ENCODE measurements at places on chromosomes 3 and 15.

DNA sequence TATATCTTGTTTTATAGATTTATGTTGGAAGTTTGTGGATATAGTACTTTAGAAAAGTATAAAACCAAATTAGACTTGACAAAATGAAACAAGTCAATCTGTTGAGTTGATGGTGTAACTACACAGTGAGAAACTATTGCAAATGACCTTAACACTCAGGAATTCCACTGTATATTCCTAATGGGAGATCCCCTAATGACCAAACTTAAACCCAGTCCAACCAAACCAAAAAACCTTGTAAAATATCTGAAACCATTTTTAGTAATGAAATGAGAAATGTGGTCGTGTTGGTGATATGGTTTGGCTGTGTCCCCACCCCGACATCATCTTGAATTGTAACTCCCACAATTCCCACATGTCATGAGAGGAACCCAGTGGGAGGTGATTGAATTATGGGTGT lies 31.9 kb upstream of the ATP13A3 start:
- no peak for DNase-seq

DNA sequence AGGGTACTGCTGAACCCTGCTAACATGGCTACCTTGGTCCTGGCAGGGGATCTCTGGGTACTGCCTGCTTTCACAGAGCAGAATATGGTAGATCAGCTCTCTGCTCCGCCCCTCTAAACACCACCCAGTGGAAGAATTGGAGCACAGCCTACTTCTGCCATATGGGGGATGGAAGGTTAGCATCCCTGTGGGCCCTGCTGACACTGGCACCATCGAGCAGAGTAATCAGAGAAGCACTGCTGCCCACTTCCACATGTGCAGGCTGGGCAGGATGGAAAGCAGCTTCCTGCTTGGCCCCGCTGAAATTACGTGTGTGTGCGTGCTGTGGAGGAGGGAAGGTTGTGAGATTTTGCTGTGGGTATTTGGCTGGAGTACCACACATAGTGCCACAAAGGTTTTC lies 24.8 kb downstream of the CCR1 start:
- no peak for DNase-seq

DNA sequence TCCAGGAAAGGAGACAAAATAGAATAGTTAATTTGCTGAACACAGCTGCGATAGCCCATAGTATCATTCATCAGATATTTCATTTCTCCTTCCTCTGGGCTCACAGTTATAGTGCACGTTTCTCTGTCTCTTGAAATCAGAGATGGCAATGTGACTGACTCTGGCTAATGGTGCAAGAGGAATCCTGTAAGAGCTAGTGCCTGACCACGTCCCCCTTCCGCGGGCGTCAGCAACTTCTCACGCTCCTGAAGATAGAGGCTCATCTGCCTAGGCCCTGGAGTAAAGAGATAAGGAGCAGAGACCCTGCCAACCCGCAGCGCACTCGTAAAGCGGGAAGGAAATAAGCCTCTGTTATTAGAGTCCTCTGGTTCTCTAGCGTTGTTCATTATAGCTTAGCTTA lies 391.8 kb downstream of the VPS13C start:
- no peak for DNase-seq

DNA sequence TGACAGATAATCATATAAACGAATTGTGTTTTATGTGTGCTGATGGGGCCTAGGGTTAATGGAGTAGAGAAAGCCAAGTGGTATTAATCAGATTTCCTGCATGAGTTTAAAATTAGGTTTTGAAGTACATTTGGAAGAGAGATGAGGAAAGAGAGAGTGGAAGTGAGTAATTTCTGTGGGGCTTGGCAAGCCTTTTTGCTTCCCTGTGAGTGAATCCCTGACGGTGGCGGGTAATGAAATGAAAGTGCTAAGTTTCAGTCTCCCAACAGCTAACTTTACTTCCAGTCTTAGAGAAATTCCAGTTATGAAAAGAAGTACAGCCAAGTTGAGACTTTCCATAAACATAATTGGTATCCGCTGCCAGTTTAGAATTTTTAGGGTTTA lies 139.4 kb downstream of the BBX start:
- DNase-seq = no peak

GRCh38 chr3:11096266-11097139 lies 57.8 kb upstream of the HRH1 start:
- DNase-seq = peak; percentile 91

GRCh38 chr3:175274056-175274455 lies 414.9 kb downstream of the NAALADL2 start:
- no peak for DNase-seq

- no peak for DNase-seq
Observed at GRCh38 chr3:177460047-177460446, 262.8 kb upstream of the TBL1XR1 start.

- no peak for DNase-seq
Observed at GRCh38 chr3:109926376-109926775, 589.0 kb upstream of the DPPA4 start.

DNA sequence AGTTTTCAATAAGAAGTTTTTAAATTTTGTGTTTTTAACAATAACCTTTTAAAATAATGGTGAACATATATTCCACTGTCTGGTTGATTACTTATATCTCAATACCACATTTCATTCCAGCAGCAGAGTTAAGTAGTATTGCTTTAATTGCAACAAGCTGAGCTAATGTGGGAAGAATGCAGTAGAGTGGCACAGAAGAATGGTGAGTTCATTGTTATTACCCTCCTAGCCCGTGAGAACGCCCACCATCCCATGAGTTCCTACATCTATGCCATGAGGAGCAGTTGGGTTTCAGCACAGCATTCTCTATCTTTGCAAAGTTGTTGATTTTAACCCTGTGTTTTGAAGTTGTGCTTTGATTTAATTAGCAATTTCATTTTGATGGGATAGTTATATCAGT lies 17.8 kb upstream of the NR2E3 start:
- no peak for DNase-seq

DNA sequence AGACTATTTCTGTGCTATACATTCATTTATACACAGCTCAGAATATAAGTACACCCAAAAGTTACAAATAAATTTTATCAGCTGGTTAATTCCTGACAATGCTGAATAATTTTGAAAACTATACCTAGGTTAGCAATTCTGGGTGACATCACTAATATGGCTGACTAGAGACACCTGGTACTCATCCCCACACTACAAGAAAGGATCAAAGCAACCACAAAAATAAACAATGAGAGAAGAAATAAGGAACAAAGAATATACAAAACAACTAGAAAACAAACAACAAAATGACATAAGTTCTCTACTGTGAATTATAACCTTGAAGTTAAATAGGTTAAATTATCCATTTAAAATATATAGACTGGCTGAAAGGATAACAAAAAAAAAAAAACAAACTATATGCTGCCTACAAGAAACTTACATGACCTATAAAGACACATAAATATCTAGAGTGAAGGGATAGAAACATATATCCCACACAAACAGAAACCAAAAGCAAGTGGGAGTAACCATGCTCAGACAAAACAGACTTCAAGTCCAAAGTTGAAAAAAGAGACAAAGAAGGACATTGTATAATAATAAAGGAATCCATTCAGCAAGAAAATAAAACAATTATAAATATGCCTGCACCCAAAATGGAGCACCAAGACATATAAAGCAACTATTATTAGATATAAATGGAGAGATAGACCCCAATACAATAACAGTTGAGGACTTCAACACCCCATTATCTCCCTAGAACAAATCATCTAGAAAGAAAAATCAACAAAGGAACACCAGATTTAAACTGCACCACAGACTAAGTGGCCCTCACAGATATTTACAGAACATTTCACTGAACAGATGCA lies 57.8 kb downstream of the IMPG2 start:
- no peak for DNase-seq

DNA sequence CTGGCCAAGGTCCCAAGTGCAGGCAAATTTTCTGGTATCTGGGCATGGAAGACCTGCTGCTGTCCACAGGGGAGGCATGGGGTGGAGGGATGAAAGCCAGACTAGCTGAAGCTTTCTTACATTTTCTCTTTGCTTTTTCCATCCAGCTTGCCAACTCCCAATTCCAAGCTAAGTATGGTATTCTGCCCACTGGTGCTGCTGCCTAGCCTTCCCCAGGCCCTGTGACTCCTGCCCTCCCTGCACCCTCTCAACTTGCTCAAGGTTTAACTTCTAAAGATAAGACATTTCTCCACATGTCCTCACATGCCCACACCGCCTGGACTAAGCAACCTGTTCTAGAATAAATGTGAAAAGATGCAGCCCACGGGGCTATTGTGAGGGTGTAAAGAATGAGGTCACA lies 59.5 kb upstream of the HACD2 start:
- DNase-seq = no peak

- DNase-seq = no peak
Observed at GRCh38 chr3:143100451-143100850, 19.1 kb upstream of the CHST2 start.

Measured in SK-N-SH (cell line).